ENCODE measurements at places on chromosomes 7 and 10.

DNA sequence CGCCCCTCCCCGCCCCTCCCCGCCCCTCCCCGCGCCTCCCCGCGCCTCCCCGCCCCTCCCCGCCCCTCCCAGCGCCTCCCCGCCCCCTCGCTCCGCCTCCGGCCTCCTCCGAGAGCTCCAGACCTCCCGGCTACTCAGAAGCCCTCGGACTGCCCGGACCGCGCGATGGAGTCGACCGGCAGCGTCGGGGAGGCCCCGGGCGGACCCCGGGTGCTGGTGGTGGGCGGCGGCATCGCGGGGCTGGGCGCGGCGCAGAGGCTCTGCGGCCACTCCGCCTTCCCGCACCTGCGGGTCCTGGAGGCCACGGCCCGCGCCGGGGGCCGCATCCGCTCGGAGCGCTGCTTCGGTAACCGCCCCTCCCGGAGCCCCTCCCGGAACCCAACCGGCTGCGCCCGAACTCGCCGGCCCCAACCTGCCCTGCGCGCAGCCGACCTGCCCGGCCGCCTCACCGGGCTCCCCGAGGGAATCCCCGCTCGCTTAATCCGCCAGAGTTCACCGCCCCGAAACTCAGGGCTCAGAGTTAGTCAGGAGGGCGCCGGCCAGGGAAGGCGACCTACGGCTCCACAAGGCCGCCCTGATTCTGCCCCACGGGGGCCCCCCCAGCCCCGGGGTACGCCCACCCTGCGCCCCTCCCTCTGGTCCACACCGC, at the start of gene PAOX:
TSS of gene PAOX (plus strand) at position 111 of the 649 bp plus-strand sequence. CDS start at position 166, 55 bp downstream.
- DNase-seq = peak; percentile 80

GRCh38 chr10:6218692-6219493, 16.2 kb downstream of the PFKFB3 start:
- DNase-seq = no peak

DNA sequence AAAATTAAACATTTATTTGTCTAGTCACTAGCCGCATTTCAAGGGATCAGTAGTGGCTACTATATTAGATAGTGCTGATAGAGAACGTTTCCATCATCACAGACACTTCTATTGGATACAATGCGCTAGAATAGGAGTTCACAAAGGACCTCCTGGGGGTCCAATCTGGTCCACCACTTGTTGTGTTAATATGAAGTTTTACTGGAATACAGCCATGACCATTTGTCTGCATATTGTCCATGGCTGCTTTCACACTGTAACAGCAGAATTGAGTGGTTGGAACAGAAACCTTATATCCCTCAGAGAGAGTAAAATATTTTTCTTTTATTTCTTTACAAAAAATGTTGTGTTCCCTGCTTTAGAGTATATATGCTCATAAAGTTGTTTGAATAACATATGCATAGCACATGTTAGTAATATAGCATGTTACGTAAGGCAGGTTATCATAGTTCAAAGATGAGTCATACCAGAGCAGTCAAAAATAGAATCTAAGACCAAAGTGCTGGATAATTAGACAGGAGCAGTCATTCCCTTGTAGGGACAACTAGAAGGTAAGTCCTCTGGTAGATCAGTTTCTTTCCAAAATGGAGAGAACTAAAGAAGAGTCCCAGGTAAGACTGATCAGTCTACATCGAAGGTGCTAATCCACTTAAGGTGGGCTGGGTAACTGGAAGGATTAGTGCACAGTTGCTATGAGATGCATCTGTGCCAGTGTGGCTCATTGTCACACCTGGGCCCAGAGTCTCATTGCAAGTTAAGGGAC, 14.9 kb downstream of the BZW2 start:
- DNase-seq = no peak

DNA sequence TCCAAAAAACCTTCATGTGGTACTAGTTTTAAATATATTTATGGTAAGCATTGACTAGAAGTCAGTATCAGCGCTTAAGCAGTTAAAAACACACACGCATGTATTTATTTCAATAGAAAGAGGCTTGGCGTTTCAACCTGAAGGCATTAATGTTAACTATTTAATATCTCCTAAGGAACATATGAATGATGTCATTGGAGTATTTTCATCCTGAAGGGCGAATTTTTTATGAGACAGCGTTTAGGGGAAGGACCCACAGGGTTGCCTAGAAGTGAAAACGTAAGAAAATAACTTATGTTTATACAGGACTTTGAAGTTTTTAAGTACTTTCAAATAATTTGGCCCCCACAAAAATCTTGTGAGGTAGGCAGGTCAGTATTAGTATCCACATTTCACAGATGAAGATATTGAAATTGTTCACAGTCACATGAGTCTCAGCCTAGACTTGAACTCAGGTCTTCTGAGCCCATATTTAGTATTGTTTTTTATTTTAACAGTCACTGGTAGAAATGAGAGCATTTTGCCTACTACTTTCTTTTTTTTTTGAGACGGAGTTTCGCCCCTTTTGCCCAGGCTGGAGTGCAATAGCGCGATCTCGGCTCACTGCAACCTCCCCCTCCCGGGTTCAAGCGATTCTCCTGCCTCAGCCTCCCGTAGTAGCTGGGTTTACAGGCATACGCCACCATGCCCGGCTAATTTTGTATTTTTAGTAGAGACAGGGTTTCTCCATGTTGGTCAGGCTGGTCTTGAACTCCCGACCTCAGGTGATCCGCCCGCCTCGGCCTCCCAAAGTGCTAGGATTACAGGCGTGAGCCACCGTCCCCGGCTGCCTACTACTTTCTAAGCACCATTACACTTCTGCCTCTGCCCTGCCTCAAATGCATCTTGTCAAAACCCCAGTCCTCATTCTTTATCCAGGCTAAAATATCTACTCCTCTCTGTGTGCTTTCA, 1.8 kb downstream of the SLK start:
- DNase-seq = no peak

- no peak for DNase-seq
Observed at GRCh38 chr7:30927559-30927958, 15.9 kb downstream of the AQP1 start.

- peak; percentile 67 for DNase-seq
Observed at GRCh38 chr7:50303335-50304128, 984 bp upstream of the IKZF1 start.

DNA sequence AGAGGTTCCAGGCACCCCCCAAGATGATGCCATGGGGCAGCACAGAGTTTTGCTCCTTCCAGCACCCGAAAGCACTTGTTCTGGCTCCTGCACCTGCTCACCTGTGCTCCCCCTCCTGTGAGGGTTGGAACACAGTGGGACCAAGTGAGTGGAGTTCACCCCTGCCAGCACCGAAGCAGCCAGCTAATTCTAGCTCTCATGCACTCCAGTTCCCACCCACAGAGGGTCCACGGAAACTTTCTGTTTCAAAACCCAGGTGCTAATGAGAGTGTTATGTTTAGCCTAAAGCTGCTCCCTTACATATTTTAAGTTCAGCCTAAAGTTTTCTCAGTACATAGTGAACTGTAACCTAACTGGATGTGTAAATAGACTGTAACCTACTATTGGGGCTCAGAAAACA, 42.6 kb upstream of the SLC35G1 start:
- DNase-seq = no peak

DNA sequence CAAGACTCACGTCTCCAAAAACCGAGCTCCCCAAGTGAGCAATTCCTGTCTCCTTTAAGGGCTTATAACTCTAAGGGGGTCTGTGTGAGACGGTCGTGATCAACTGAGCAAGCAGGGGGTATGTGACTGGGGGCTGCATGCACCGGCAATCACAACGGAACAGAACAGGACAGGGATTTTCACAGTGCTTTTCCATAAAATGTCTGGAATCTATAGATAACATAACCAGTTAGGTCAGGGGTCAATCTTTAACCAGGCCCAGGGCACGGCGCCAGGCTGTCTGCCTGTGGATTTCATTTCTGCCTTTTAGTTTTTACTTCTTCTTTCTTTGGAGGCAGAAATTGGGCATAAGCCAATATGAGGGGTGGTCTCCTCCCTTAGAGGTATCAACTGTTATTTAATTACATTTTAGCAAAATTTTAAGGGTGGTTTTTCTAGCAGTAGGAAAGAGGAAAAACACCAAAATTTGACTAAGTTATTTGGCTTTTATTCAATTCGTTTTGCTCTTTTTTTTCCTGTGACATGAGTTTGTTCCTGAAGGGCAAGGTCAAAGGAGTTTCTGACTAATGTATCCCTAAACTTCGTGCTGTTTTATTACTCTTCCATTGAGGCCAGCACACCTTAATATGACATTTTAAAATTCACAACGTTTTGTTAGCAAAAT, 121.4 kb upstream of the SEC61G start:
- no peak for DNase-seq
